Cardiac septum (tissue), 1 donor: ENCODE measurements at places on chromosomes 3 and 15.

DNA sequence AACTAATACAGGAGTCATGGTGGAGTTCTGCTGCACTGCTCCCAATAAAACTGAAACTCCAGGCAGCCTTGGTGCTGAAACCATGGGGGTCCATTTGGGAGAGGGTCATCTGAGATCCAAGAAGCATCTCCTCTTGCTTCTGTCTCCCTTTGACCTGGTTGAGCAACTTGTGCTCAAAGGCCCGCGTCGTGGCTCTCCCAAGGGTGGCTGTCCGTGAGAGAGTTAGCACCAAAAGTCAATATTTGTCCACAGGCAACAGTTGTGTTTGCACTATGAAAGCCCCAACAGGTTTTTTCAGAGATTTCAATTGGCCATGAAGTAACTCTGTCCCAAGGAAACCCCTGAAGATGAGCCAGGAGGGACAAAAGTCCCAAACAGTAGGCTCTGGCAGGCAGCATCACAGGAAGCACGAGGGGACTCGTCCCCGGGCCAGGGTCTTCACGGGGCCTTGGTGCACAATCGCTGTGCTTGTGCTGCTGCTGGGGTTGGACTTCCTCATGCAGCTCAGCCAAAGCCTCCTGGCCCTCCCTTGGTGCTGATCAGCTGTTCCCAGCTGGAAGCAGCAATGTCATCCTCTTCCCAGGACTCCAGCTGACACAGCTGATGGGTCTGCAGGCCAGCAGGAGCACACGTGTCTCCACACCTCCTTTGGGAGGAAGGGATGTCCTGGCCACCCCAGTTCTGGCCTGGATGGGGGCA, 39.4 kb upstream of the WNT5A start:
- no peak for DNase-seq

DNA sequence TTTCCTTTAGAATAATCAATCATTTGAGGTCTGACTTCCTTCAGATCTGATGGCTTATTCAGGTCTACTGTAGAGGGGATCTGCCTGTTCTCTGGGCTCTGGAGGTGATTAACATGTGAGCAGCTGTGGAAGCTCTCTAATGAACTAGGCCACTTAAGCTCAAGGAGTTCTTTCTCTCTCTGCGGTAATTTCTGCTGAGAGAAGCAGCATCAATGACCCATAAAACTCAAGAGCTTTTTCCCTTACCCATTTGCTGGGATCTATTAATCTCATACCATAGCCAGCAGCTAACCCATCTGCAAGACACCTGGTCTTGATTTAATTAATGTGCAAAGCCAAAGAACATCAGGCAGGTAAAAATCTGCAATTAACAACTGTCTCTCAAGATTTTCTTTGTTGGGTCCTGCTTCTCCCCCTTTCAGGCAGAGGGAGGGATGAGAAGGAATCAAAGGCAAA, 73.2 kb upstream of the DLG1 start:
- DNase-seq = no peak

- no peak for DNase-seq
These were observed 180.7 kb upstream of the LMCD1 start for GRCh38 chr3:8320711-8321458.

DNA sequence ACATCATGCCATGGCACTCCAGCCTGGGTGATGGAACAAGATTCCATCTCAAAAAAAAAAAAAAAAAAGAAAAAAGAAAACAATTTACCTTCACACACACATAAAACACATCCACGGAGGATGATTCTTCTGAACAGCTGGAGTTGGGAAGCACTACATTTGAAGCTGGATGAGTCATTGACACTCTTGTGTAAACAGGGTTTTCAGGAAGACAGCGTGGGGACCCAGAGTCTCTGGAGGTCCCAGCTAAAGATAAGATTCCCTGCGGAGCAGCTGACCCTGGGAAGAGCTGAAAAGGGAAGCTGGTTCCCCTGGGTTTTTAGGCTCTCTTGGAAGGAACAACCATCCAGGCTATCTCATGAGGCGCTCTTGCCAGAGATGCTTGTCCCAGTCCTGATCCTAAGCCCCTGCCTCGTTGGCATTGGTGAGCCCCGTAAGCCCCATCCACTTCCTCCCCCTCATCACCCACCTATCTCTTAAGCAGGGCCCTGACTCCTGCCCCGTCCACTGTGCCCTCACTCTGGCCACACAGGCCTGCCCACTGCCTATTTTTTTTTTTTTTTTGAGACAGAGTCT, 32.0 kb upstream of the FURIN start:
- DNase-seq = no peak

GRCh38 chr3:93910097-93910496, 63.6 kb downstream of the PROS1 start:
- no peak for DNase-seq

- DNase-seq = no peak
These were observed 60.4 kb upstream of the LRRC3B start for GRCh38 chr3:26562021-26562768.

DNA sequence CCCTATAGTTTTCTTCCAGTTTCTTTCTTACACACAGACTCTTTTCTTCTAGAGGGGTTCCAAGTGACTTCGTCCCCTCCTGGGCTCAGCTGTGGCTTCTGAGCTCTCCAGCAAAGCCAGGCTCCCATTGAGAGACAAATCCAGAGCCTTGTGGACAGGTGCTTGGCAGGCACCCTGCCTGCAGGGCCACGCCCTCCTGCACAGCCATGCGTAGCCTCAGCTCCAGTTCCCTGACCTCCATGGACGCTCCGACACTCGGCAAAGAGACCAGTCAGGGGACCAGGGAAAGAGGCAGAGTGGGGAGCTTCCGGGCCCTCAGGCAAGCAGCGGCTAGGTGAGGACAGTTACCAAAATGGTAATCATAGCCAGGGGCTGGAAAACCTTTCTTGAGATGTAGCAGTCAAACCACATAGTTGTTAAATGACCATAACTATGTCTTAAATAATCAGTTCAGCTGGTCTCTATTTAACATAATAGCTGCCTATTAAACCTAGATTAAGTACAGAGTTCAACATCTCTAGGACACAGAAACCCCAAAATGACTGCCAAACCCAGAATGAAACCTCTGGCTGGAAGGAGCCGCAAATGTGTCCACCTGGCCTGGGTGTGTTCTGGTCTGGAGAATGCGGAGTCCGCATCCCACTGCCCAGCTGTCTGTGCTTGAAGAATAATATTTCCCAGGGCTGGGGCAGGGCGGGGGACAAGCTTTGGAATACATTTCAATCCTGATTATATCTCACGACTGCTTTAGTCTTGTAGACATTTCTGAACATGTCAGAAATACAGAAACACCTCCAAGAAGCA, 69.3 kb upstream of the RGMA start:
- DNase-seq = no peak

GRCh38 chr3:157261000-157261399, 101.1 kb upstream of the CCNL1 start:
- DNase-seq = no peak

GRCh38 chr15:58981808-58982475, 5.5 kb upstream of the RNF111 start:
- no peak for DNase-seq

DNA sequence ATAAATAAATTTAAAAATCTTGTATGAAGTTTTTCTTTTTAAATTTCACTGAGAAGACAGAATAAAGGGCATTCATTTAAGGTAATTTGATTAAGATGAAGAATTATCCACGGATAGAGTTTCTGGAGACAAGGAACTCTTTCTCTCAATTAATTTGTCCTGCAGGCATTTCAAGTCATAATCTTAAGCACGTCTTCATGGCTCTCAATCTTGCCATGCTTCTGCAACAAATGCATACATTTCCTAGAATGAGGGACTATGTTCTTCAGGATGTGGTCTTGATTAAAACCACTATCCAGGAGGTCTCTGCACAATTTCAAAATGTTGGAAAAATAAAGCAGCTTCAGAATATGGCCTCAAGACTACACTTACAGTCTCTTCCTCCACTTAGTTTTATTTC, 67.6 kb upstream of the LSAMP start:
- no peak for DNase-seq

GRCh38 chr15:41160639-41161315, 44.7 kb upstream of the INO80 start:
- DNase-seq = no peak

- no peak for DNase-seq
These were observed 152.2 kb downstream of the NEK11 start for GRCh38 chr3:131178710-131179375.

- no peak for DNase-seq
These were observed 1554.9 kb upstream of the CADM2 start for GRCh38 chr3:83403927-83404326.

DNA sequence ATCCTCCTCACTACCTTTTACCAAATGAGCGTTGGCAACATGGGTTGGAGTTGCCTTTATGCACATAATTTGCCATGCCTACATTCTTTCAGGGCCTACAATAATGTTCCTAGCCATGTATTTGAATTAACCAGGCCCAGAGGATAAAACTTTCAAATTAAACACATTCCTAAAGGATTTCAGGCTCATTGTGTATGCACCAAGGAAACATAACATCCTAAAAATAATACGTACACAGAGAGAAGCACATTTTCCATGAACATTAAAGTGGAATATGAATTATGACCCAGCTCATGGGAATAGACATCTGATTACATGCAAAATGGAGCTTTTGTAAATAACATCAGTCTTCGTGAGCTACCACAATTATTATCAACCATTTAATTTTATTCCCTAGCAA, 203.3 kb downstream of the RORA start:
- DNase-seq = no peak

DNA sequence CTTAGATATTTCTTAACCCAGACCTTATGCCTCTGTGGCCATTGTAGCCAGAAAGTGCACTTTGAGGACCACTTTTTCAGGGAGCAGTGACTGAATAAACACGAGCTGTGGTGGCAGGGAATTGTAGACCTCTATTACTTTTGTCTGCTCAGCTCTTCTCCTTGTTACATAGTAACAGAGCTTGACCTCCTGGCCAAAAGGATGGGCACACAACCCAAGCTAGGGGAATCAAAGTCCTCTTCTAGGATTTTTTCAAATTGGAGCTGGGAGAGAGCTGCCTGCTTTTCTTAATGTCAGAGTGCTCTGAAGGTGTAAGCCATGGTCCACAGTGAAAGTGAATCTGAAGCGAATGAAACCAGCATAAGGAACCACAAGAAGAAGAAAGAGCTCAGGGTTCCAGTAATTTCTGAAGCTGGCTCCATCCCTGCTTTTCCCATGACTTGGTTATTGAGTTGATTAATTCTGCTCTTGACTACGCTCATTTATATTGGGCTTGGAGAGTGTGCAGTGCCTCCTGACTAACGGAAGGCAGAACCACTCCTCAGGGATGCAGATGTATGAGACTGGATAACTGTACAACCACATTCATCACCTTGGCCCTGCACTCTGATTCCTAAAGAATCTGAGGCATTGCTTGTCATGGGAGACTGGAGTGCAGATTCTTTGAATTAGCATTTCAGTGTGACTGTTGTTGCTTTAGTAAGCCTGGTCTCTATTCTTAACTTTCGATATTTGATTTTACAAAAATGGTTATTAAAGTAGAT, 60.9 kb downstream of the TLNRD1 start:
- DNase-seq = no peak

DNA sequence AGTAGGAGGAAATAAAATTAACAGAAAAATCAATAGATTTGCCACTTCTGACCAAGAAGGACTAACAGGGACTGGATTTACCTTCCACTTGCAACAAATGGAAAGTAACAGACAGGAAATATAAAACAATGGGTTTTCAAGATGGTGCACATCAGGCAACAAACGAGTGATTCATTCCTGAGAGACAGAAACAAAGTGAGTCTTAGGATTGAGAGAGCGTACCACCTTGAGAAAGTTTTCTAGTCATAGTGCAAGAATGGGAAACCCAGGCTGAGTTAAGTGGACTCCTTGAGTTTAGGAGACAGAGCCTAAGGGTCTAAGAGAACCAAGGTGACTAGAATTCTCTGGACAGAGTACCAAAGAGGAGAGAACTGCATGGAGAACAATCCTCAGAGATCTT, 101.7 kb downstream of the PPP2R3A start:
- no peak for DNase-seq

GRCh38 chr15:28096670-28097431, 2.3 kb downstream of the OCA2 start:
- peak; percentile 74 for DNase-seq

GRCh38 chr3:69085833-69086722, 1.3 kb downstream of the ARL6IP5 start:
- peak; percentile 92 for DNase-seq

DNA sequence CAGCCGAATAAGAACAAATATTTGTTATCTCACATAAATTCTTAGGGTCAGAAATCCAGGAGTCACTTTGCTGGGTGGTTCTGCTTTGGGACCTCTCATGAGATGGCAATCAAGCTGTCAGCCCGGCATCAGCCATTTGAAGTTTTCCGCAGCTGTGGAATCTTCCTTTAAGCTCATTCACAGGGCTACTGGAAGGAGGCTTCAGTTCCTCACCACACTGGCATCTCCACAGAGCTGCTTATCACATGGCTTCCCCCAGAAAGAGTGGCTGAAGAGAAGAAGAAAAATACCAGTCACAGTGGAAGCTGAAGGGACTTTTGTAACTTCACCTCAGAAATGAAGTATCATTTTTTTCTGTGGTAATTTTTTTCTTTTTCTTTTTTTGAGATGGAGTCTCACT, 267.7 kb downstream of the CHL1 start:
- DNase-seq = no peak

GRCh38 chr15:32838338-32838737, 120.5 kb downstream of the GREM1 start:
- DNase-seq = no peak

- DNase-seq = no peak
These were observed 356.5 kb upstream of the IL12A start for GRCh38 chr3:159632128-159632527.

DNA sequence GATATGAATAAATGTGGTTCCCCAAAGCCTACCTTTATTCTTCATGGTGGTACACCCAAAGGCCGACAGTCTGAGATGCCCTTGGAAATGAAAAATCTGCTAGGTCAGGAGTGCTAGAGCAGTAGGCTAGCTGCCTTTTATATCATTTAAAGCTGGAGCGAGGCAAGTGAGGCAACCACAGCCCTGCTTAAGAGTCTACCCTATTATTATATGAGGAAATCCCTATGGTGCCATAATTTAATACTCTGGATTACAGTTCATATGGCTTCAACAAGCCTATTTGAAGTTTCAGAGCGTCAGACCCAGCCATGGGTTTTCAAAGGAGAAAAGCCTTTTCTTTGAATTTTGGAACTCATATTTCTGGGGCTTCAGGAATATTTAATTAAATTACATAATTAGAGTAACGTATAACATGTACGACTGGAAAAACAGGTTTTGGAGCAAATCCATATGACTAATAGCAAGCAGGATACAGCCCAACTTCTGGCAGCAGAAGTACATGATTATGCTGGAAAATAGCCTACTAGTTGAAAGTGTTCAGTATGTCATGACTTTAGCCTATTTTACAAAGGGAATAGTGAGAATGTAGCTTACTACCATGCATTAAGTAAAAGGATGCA, 18.0 kb upstream of the SLTM start:
- no peak for DNase-seq

DNA sequence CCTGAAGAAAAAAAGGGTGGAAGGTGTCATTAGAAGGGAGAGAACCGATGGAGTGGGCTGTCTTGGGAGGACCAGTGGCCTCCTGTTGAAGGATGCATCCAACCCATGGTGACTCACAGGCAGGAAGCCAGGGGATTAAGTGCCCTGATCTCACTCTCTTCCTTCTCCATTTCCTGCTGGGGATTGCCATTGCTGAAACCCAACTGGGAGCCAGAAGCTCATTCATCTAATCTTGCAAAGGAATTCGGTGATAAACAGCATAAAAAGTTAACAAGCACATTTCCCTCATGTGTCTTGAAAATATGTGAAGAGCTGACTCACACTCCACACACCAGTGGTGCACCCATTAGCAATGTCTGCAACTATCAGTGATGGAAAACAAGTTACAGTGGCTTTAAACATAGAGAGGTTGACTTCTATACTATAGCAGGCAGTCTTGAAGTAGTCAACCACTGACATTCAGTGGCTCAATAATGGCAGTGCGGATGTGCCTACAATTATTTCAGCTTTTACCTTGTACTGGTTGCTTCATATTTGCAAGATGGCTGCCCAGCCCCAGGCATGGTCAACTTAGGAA, 12.8 kb upstream of the CSRNP1 start:
- DNase-seq = no peak
